ENCODE measurements at places on chromosomes 13 and 19. TPM values are rescaled to one million over a fixed set of nuclear protein-coding genes. Genes with fewer than 3 reads are reported as not detected.

DNA sequence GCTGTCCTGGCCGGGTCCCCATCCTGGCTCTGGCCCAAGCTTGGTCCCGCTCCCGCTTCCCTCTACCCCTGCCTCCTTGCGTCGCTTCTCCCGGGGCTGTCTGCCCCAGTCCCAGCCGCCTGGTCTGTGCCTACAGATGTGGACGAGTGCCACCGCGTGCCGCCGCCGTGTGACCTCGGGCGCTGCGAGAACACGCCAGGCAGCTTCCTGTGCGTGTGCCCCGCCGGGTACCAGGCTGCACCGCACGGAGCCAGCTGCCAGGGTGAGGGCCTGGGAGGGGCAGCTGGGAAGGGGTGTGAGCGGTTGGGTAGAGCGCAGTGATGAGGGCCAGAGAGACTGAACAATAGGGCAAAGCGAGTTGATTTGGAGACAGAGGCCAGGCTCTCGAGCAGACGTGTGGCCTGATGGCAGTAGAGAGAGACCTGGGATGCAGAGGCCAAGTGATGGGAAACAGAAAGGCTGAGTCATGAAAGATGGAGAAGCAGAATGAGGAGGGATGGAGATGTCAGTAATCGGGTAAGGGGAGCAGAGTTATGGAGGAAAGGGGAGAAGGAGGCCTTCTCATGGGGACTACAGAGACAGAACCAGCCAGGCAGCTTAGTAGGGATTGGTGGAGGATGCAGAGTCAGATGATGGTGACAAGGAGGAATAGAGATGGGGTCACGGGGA is 9.4 kb downstream of the LTBP4 start:
- DNase-seq = peak; percentile 80

Gene LIN37
- total RNA-seq = 7.5 TPM

Gene NKPD1
- 0.22 TPM for total RNA-seq

DNA sequence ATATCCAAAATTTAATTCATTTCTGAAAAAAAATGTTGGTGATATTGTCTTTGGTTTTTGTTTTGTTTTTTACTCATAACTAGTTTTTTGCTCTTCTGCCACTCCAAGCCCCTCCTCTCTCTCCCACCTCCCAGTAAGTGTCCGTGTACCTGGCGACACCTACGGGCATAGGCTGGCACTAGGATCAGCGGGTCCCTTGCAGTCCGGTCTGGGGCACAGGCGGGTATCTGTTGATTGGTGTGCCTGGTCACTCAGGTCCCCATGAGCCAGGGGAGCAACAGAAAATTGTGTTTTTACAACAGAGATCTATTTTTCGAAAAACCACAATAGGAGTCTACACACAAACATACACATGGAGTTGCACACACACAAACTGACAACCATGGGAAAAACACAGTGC is 104.8 kb downstream of the ZIC5 start:
- no peak for DNase-seq
